H1 (cell line): ENCODE measurements at places on chromosomes 5 and 9.

- H3K4me3 ChIP-seq = no peak overlapping the region
- no peaks in the 10 kb centered on the region for H3K36me3 ChIP-seq
- H3K27ac ChIP-seq = no peak overlapping the region
- DNase-seq = no peak
- no peaks in the 10 kb centered on the region for H3K27me3 ChIP-seq
These were observed 21.9 kb downstream of the ARRDC3 start for GRCh38 chr5:91361055-91361701.

DNA sequence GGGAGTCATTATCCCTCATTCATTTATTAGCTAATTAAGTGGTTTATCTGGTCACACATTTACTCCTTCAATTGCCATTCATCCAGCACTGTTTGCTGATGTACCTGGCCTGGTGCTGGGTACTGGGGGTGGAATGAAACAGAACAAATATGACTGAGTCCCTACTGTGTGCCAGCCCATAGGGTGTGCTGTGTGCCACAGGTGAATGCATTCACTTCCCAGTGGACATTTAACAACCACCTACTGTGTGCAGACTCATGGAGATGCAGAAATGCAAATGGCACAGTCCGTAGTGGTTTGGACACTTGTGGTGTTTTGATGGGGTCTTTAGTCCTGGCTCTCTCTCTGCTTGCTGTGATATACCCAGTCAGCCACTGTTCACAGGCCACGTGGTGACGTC, 10.5 kb downstream of the NEK6 start:
- H3K27me3 ChIP-seq = no peaks in the 10 kb centered on the region
- DNase-seq = no peak
- H3K36me3 ChIP-seq = no peaks in the 10 kb centered on the region

DNA sequence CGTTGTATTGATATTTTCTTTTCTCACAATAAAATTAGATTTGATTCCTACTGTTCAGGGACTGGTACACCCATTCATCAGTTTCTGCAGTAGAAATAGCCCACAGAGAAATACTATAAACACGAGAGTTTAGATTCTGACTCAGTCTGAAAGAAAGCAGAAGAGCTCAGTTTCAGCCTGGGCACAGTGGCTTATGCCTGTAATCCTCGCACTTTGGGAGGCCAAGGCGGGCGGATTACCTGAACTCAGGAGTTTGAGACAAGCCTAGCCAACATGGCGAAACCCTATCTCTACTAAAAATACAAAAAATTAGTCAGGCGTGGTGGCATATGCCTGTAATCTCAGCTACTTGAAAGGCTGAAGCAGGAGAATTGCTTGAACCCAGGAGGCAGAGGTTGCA, 8.6 kb downstream of the ITK start:
- no peak overlapping the region for H3K27ac ChIP-seq
- no peak for DNase-seq
- no peaks in the 10 kb centered on the region for H3K4me1 ChIP-seq

DNA sequence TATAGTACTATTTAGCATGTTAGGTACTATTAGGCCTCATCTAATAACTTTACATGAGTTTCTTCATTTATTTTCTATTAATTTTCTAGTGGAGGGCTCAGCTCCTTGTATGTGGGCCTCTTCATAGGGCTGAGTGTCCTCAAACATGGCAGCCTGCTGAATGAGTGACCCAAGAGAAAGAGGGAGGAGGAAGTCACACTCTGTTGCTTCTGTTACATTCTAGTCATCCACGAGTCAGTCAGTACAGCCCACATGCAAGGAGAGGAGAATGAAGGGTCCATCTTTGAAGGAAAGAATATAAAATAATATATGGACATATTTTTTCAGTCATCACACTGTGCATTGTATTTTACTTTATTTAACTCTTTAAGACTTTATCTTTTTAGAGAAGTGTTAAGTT, 66.6 kb upstream of the NR3C1 start:
- no peaks in the 10 kb centered on the region for H3K4me1 ChIP-seq
- H3K4me3 ChIP-seq = no peak overlapping the region
- no peaks in the 10 kb centered on the region for H3K36me3 ChIP-seq
- no peaks in the 10 kb centered on the region for H3K27me3 ChIP-seq

DNA sequence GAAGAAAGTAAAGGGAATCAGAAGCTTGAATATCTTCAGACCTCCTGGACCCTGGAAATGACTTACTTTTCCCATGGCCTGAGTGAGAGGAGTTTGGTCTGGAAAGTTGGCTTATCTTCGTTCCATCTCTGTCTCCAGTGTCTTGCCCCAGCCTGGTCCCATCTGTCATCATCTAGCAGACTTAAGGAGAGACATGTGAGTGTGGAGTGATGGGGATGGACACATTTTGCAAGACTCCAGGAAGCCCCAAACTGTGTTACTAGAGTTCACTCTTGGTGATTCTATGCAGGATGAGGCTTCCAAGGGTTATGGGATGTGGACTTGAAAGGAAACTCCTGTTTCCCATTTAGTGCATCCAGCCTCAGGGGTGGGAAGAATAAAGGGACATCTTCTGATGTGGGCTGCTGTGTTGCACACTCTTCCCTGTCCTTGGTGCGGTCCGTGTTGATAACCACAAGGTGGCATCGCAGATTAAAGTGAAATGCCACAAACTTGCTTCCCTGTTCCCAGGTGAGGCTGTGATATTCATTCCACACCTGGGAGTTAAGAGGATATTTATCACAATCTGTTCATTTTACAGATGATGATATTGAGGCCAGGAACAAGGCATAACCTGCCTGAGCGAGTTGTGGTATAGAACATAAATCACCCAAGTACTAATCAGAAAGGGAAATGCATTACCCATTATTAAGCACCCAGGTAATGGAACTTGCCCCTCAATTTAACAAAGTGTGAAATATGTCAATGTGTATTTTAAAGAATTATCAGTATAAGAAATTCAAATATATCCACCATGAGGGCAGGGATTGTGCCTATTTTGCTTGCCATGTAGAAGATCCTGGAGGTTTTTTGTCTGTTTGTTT, 269.9 kb upstream of the PAPPA start:
- H3K4me3 ChIP-seq = no peak overlapping the region
- no peaks in the 10 kb centered on the region for H3K36me3 ChIP-seq
- no peak overlapping the region for H3K27ac ChIP-seq
- H3K27me3 ChIP-seq = no peaks in the 10 kb centered on the region
- no peak for DNase-seq
- H3K4me1 ChIP-seq = no peaks in the 10 kb centered on the region
